ENCODE measurements at places on chromosomes 6 and 20.
A peak's percentile ranks its signal among the peaks of the same experiment; 100 is the strongest.

- no peak for DNase-seq
These were observed 520.4 kb downstream of the FRK start for GRCh38 chr6:115540077-115540869.

- DNase-seq, result no peak
These were observed 21.7 kb upstream of the SMIM26 start for GRCh38 chr20:18545566-18545965.

- no peak for DNase-seq
These were observed 123.6 kb upstream of the PTPN1 start for GRCh38 chr20:50386641-50386960.

DNA sequence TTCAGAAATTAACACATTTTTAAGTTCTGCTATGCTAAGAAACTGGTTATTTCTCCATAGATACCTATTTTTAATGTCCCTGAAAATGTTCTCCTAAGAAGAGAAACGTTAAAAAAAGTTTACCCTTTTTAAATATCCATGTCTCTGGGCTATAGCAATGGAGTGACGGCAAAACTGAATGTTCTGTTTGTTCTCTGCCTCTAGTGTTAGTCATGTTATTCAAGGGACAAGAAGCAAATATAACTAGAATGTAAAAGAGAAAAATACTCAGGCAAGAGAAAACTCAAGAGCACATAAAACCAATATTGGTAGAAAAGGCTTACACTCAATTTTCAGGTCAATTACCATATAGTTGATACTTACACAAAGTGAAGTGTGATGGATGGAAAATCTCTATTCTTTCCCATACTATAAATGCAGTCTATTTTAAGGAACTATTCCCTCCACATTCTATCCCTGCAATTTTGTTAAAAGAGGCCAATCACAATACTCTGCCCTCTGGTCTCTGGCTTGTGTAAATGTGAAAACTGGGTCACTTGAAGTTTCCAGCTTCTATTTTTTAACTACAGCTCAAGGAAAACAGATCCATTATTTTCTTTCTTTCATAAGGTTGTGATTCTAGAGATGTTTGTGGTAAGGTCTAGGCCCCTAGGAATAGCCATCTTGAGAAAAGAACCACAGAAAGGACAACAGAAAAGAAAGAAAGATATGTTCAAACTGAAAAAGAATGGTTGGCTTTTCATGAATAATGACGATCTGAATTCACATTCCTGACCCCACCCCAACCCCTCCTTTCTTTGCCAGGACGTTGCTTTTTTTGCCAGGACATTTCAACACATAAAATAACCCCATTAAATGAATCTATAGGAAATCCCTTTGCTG is 200.3 kb upstream of the FAM83B start:
- no peak for DNase-seq

DNA sequence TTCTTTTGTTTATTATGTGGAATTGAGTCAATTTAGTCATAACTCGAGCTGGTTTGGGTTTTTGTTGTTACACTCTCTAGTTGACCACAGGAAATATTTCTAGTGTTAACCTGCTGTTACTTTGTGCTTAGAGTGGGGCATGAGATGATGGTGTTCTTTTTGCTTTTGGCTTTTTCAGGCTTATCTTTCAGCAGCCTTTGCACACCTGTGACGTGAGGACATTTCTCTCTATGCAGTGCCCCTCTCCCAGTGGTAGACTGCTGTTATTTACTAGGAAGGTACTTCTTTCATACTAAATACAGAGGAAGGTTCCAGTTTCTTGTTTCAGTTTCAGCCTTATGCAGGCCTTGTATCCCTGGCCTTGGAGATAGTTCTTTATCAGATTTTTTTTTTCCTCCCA is 766.8 kb upstream of the MAN1A1 start:
- no peak for DNase-seq

- DNase-seq, result no peak
These were observed 55.8 kb downstream of the ERMARD start for GRCh38 chr6:169807229-169807628.

- no peak for DNase-seq
These were observed 188.2 kb downstream of the PLCB1 start for GRCh38 chr20:8320306-8320705.

GRCh38 chr6:170013815-170014214 is 262.4 kb downstream of the ERMARD start:
- no peak for DNase-seq

DNA sequence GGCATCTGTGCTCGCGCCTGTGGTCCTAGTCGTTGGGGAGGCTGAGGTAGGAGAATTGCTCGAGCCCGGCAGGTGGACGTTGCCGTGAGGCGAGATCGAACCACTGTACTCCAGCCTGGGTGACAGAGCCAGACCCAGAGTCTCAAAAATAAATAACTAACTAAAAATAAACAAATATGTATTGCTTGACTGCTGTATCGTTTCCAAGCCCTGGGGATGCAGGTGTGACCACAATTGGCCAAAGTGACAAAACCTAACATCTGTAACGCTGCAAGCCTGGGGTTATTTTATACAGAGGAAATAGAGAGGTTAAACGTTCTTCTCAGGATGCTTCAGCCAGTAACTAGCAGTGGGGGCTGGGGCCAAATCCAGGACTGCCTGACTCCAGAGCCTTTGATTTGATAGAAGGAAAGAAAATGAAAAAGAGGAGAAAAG is 1.9 kb upstream of the SRSF3 start:
- peak; percentile 65 for DNase-seq

- no peak for DNase-seq
These were observed 55.0 kb downstream of the BCKDHB start for GRCh38 chr6:80161434-80161833.

- DNase-seq, result no peak
These were observed 383.7 kb upstream of the CDH4 start for GRCh38 chr20:60868316-60868891.

- DNase-seq, result no peak
These were observed 87.5 kb downstream of the SH3BGRL2 start for GRCh38 chr6:79718509-79719247.

- no peak for DNase-seq
These were observed 43.1 kb downstream of the E2F3 start for GRCh38 chr6:20444786-20445271.

DNA sequence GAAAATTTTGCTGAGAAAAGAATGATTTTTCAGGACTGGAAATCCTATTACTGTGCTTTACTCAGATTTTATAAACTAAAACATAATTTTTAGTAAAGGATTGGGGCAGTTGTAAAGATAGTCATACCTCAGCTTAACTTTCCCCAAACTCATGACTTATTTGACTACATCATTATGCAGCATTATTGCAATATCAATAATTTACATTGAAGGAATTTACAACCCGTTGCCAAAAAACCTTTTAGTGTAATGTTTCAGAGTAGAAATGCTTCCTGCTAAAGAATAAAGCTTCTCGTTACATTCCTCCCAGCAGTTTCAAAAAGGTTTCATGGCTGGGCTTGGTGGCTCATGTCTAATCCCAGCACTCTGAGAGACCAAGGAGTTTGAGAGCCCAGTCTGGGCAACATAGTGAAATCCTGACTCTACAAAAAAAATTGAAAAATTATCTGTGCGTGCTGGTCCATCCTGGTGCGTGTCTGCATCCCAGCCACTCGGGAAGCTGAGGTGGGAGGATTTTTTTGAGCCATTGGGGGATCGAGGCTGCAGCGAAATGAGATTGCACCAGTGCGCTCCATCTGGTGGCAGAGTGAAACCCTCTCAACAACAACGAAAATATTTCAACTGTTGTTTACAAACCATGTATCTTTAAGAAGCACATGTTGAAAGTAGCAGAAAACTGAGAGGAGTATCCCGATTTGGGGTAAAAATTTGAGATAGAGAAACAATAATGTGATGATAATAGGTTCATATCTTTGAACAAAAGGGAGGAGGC is 4.4 kb downstream of the AMD1 start:
- DNase-seq, result no peak

GRCh38 chr20:62887860-62888239 is 26.2 kb upstream of the TCFL5 start:
- no peak for DNase-seq

GRCh38 chr6:52390361-52390727 is 28.4 kb downstream of the PAQR8 start:
- peak; percentile 32 for DNase-seq

DNA sequence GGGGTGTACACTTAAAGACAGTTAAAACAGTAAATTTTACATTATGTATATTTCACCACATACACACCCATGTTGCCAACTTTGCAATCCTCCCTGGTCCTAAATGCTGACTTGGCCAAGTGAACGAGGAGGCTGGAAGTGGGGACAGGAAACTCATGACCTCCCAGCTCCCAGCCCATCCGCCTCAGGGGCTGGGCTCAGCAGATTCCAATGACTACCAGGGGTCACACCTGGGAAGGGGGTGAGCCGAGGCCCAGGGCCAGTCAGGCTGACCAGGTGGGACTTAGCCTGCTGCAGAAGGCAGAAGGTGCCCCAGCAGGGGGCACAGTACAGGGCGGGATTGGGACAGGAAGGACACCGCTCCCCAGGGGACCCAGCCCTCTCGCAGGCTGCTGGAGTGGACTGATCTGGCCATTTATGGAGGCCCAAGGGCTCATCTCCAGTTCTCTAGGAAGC is 2.4 kb downstream of the SIGLEC1 start:
- DNase-seq, result no peak

DNA sequence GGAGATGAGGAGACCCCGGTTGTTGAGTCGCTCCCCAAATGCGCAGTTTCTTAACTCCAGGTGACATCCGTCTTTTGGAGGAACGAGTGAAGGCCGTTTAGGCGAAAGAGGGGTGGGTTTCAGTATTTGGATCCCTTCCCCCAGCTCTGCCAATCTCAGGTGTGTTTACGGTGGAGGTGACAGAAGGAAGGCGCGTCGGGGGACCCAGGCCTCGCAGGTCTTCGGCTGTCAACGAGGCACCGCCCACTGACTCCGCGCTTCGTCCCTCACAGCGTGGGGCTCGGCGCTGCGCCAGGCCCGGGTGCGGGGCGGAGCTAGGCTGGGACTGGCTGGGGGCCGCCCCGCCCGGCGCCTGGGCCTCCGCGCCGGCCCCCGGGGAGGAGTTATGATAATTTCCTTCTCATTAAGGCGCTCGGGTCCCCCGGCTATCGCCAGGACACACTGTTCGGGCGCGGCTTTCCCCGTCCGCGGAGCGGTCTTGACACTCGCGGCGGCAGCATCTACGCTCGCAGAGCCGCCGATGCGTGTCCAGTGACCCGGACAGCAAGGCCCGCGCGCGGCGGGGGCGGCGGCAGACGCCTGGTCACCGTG is at the start of gene TFAP2C:
TFAP2C (plus strand) TSS at position 434 of the 591 bp plus-strand sequence. CDS start 239 bp downstream, outside the sequence.
- peak; percentile 45 for DNase-seq

DNA sequence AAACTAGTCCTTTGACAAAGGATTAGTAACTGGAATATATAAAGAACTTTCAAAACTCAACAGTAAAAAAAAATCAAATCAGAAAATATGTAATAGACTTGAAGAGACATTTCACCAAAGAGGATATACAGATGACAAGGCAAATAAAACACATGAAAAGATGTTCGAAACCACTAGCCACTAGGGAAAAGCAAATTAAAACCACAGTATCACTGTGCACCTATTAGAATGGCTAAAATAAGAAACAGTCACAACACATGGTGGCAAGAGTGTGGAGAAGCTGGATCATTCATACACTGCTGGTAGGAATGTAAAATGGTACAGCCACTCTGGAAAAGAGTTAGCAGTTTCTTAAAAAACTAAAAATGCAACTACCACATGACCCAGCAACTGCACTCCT is 14.9 kb downstream of the ZBTB2 start:
- DNase-seq, result no peak

GRCh38 chr20:11499101-11499634 is 418.5 kb upstream of the BTBD3 start:
- no peak for DNase-seq

DNA sequence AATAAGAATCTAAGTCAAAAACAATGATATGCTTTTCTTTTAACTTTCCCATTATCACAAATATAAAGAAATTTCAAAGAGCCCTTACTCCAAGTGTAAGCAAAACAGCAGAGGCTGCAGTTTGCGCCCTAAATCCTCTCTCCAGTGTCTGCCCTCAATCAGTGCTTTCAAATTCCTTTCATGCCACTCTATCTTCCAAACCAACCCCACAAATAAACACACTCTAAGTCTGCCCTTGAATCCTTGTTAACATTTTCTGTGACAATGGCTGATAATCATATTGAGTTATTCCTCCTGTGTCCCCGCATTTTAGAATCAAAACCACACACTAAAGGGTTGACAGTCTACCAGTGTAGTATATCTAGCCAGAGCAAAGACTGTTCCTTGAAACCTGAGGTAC is 317.9 kb upstream of the MARCKS start:
- DNase-seq, result no peak

GRCh38 chr20:2907519-2907918 is 34.2 kb downstream of the PTPRA start:
- DNase-seq, result no peak

GRCh38 chr6:97053643-97054411 is 129.3 kb downstream of the KLHL32 start:
- no peak for DNase-seq

GRCh38 chr6:33929575-33930288 is 125.9 kb upstream of the MLN start:
- DNase-seq, result no peak

DNA sequence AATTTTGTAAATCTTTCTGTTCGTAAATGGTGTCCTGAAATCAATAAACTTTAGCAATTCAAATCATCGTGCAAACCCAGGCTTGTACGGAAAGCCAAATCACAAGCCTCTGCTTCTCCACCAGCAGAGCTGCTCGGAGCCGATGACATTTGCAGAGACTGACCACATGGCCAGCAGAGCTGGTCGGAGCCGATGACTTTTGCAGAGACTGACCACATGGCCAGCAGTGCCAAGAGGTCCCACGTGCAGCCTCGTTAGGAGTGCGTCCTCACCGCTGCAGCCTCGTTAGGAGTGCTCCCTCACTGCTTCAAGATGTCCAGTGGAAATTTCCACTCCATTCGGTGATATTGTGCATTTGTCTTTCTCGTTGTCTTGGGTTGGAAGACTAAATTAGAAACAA is 28.5 kb downstream of the SMOC2 start:
- DNase-seq, result no peak

- no peak for DNase-seq
These were observed 67.1 kb downstream of the TPD52L1 start for GRCh38 chr6:125220712-125221111.

DNA sequence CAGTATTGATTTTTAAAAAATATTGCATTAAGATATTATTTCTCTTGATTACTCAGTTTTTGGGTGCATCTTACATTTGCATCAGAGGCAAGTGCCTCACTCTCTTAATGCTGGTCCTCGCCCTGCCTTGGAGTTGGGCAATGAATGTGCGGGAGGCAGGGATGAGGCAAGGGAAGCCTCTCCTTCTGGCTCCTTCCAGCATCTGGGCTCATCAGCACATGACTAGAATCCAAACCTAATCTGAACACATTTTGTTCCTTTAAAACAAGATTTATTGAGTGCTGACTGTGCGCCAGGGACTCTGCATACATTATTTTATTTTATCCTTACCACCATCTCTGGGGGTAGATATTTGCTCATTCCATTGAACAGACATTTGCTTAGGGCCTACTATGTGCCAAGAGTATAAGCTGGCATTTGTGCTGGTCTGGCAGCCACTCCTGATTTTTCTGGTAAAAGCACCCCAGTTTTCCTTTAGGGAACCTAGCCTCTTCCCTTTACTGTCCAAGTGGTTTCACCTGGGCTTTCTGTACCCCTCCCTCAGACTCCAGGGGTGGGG is 71.9 kb upstream of the ZNFX1 start:
- DNase-seq, result no peak

GRCh38 chr20:17648791-17649730 is 33.0 kb downstream of the RRBP1 start:
- peak; percentile 65 for DNase-seq

- no peak for DNase-seq
These were observed 92.0 kb upstream of the PAX1 start for GRCh38 chr20:21613512-21613911.

- no peak for DNase-seq
These were observed 12.8 kb upstream of the SNAI1 start for GRCh38 chr20:49969946-49970345.

- DNase-seq, result no peak
These were observed 132.6 kb downstream of the TRMT11 start for GRCh38 chr6:126118936-126119335.

Data from GM10248 (cell line).